Activated gamma-delta T cell treated with Interleukin-2 at 50 U/mL for 16 hours (primary cell): ENCODE measurements at places on chromosomes 7 and 10.

DNA sequence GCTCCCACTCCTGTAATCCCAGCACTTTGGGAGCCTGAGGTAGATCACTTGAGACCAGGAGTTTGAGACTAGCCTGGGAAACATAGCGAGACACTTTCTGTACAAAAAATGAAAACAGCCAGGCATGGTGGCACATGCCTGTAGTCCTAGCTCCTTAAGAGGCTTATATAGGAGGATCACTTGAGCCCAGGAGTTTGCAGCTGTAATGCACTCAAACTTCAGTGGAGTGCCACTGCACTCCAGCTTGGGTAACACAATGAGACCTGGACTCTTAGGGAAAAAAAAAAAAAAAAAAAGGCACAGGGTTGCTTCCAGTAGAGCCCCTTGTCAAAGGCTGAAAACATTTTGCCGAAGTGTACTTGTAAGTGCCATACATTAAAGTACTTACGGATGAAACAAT lies 195.3 kb downstream of the PHTF2 start:
- no peak for DNase-seq

GRCh38 chr10:129042776-129043595 lies 424.1 kb upstream of the MGMT start:
- DNase-seq, result no peak

DNA sequence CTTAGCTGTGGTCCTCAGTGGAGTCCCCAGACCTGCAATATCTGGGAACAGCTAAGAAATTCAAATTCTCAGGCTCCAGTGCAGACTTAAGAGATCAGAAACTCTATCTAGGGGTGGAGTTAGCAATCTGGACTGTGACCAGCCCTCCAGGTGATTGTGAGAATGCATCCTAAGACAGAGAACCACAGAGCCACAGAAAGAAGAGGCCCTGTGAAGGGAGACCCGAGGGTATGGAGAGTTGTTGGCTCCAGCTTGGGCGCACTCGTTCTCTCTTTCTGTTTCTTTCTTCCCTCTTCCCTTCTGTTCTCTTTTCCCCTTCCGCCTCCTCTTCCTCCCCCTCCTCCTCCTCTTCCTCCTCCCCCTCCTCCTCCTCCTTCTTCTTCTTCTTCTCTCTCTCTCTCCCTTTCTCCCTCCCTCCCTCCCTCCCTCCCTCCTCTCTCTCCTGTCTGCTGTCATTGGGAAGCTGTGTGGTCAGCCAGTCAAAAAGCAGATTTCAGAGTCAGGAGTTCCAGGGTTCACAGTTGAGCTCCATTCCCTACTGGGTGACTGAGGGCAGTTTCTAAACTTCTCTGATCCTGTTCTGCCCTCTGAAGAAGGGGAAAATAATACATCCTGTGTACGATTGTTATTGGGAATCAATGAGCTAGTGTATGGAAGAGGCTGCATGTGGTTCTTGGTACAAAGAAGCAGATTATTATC lies 62.1 kb upstream of the STEAP1B start:
- no peak for DNase-seq

DNA sequence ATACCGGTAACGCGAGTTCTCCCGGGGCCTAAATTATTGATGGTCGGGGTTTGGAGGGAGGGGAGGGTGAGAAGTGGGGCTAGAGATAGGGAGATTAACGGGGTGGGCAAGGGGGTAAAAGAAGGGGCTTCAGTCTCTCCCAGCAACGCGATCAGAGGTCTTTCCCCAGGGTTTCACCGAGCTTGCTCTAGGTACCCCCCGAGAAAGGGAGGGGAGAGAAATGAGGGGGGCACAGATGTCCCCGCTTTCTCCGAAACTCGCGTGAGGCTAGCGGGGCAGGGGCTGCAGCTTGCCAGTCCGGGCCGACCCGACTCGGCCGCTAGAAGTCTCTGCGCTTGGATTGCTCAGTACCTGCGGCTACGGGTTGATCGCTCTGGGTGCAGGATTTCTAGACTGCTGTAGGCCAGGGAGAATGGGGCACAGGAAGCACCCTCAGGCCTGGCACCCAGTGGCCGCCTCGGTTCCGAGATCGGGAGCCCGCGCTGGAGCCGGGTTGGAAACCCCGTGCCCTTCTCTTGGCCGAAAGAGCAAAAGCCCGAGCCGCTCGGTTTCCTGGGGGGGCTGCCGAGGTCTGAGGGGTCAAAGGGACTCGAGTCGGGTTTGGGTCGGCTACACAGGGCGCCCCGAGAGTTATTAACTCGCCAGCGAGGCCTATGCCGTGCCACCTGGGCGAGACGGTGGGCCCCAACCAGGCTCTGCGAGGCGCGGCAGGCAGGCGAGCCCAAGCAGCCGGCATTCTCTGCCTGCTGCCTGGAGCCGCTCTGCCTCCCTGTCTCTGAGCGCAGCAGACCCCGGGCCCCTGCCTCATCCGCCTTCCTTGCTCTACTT lies 3.1 kb downstream of the PAX2 start:
- DNase-seq, result no peak

GRCh38 chr10:124183617-124184016 lies 90.2 kb upstream of the CHST15 start:
- no peak for DNase-seq

GRCh38 chr10:101354328-101355071 lies 535 bp downstream of the BTRC start:
- DNase-seq, result peak; percentile 23

DNA sequence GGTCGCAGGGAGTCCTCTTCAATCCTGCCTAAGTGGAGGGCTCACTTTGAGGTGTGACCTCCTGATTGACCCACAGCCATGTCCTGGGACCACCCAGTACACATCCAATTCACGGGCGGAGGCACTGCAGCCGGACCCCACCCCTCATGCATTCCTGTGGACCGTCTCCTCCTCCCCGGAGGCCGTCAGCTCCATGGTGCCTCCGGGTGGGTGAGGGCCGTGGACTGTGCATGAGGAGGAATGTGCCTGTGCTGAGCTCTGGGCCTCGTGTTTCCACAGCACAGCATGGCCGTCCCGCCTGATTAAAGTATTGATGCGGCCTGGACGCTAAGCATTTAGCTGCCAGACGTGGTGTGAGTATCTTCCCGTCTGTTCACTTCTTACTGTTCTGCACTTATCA lies 52.8 kb downstream of the CFAP46 start:
- DNase-seq, result no peak

DNA sequence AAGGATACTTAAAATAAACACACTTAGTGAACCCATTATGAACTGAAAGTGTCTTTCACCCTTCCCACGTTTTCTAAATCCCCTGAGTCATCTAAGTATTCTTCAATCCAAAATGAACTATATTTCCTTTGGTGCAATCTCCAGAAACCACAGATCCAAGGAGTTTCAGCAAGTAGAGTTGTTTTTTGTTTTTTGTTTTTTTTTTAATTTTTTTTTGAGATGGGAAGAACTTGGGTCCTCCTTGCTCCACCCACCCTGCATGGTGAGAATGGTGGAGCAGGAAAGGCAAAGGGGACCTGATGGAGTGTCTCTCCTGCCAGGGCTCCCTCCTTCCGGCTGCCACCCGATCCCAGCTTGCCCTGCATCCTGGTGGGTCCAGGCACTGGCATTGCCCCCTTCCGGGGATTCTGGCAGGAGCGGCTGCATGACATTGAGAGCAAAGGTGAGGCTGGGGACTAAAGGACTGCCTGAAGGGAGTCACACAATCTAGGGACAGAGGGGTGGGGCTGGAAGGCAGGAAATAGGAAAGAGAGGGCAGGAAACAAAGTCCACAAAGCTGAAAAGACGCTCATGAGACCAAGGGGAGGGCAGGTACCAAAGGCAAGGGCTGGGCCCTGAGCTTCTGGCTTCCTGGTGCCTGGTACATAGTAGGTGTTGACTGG lies 12.1 kb downstream of the ATG9B start:
- no peak for DNase-seq

- DNase-seq, result no peak
Measured at GRCh38 chr7:66078067-66078466, 2.4 kb downstream of the ASL start.

GRCh38 chr7:123305840-123306375 lies 106.1 kb upstream of the SLC13A1 start:
- no peak for DNase-seq

DNA sequence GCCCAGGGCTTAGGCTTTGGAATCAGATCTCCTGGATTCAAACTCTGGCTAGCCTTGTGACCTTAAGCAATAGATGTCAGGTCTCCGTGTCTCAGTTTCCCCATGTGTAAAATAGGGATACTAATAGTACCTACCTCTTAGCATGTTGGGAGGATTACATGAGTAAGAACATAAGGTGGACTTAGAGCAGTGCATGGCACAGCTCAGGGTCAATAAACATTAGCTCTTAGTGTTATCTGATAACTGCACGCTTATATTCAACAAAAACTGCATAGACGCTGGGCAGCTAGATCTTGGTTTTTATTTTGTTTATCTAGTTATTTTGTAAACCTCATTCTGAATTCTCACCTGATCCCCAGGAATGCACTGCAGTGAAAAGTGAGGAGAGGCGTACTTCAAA lies 17.2 kb downstream of the TBXAS1 start:
- no peak for DNase-seq

DNA sequence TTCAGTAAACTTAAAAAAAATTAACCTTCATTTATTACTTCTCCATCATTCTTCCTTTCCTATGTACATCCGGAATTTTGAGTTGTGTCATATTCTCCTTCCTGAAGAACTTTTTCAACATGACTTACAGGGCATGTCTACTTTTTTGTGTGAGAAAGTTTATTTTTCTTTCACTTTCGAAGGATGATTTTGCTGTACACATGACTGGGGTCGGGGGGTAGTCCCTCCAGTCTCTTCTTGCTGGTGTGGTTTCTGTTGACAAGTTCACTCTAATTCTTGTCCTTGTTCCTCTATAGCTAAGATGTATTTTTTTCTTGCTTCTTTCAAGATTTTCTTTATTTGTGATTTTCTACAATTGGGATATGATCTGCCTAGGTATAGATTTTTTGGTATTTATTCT lies 55.8 kb downstream of the INPP5A start:
- DNase-seq, result no peak

GRCh38 chr7:86094166-86094669 lies 549.5 kb upstream of the GRM3 start:
- no peak for DNase-seq

DNA sequence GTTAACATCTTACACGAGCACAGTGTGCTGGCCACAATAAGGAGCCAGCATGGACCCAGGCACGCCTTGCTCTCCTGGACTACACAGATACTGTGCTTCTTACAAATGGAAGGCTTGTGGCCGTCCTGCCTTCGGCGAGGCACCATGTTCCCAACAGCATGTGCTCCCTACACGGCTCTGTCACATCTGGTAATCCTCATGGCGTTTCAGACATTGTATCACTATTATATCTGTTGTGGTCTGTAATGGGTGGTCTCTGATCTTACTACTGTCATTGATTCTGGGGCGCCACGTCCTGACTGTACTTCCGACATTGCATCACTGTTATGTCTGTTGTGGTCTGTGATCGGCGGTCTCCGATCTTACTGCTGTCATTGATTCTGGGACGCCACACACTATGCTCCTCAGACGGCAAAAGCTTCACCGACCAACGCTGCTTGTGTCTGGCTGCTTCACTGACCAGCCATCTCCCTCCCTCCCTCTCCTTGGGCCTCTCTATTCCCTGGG lies 195.4 kb downstream of the MAD1L1 start:
- peak; percentile 42 for DNase-seq

GRCh38 chr7:22156205-22156604 lies 200.7 kb downstream of the RAPGEF5 start:
- DNase-seq, result no peak

GRCh38 chr7:36278620-36279172 lies 111.0 kb upstream of the ANLN start:
- no peak for DNase-seq

DNA sequence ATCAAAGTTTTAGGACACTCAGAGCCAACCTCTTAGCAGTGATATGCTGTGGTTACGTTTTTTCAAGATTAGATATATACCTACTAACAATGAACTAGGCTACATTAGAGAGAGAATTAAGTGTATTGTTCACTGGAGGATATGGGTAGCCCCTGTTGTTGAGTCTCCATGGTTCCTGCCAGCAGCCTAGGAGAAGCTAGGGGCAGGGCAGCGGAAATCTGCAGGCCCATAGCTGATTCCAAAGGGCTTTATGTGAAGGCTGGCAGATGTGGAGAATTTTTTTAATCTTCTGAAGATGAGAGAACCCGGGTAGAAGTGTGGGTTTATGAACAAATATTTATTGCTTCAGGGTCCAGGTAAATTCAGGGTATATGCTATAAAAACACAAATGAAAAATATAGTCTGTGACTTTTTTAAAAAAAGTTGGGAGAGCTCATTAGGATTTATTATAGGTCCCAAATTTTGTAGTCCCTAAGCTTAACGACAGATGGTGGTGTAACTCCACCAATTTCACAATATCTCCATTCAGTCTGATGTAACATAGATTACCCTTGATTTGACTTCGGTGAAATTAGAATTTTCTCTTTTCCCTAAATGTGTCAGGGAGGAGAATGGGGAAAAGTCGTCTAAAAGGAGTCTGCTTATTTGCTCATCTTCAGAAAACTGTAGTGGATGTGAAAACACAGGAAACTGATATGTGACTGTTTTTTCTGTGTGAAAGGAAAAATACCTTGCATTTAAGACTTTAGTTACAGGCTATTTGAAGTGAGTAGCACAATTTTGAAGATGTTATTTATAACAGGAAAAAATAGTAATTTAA lies 163.0 kb upstream of the PPP1R3A start:
- no peak for DNase-seq

DNA sequence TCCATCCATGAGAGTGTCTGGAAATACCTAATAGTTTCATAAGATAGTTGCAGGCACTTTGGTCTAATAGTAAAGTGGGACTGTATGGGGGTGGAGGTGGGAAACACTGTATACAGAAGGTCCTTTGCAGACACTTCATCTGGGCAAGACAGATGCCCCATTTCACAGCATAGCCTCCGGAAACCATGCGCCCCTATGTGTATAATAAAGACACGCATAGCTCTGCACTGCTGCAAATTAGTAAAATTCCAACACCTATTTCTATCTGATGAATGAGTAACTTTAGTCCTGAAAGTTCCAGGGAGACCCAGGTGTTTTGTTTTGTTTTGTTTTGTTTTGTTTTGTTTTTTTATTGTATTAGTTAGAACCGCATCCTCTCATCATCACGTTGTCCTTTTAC lies 187.1 kb downstream of the CREB5 start:
- no peak for DNase-seq

GRCh38 chr10:131436458-131436857 lies 124.9 kb upstream of the TCERG1L start:
- no peak for DNase-seq

GRCh38 chr7:137664846-137665245 lies 181.9 kb downstream of the DGKI start:
- DNase-seq, result no peak

GRCh38 chr10:60385399-60385738 lies 4.3 kb downstream of the ANK3 start:
- DNase-seq, result no peak

DNA sequence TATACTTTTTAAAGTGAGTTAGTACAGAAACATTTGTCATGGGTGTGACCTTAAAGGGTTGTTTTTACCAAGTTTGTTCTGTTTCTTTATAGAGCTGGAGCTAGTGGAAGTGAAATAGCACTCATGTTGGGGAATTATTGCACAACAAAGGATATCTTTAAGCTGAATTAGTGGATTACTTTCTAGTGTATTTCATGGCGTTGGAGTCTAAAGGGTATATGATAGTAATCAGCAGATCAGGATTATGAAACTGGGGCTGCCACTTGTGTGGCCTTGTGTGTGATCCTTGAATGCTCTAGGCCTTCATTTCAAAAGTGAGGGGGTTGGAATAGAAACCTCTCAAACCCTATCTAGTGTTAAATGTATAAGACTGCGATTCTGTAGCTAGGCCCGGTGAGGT lies 123.6 kb downstream of the LYZL1 start:
- DNase-seq, result no peak
